ENCODE measurements at places on chromosomes 6 and 20. TPM values are rescaled to one million over a fixed set of nuclear protein-coding genes. Genes with fewer than 3 reads are reported as not detected.

DNA sequence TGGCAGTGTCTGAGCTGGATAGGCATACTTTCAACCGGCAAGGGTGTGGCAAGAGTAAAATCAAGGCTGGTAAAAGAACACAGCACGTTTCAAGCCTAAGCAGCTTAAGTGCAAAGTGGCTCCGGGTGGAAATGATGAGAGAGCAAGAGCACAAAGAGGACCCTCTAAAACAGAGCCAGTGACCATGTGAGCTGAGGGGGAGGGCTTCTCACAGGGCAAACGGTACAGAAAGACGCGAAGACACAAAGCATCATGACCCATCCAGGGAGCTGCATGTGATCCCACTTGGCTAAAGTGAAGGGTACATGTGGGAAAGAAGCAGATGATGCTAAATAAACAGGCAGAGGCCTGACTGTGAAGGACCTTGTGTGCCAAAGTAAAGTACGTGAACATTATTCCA is 25.7 kb downstream of the FKBP5 start:
- no peak for DNase-seq

DNA sequence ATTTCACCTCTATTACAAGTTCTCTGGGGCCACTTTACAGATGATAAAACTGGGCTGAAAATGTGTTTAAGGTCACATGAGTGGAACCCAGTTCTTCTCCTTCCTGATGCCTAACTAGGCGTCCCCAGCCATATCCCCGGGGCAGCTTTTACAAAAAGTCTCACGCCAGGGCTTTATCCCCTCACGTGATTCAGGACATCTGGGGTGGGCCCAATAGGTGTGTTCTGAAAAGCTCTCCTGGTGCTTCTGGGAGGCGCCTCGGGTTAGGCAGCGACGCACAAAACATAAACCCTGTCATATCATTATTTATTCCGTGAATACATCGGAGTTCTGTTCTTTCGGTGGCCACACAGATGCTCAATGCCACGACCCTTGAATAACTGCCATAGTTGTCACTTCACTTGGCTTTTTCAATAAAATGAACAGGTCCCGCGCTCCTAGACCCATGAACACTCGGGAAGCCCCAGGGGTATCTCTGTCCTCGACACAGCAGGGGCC is 32.1 kb downstream of the SF3B5 start:
- no peak for DNase-seq

- DNase-seq: no peak
Observed at GRCh38 chr20:1202762-1203504, at the start of gene C20orf202. Gene C20orf202 (plus strand): TSS chr20:1203454. CDS start chr20:1203586, 132 bp downstream.

GRCh38 chr6:44007818-44008621 is 119.2 kb downstream of the MRPL14 start:
- no peak for DNase-seq

The RAB44 gene
- total RNA-seq: 0.06 TPM

DNA sequence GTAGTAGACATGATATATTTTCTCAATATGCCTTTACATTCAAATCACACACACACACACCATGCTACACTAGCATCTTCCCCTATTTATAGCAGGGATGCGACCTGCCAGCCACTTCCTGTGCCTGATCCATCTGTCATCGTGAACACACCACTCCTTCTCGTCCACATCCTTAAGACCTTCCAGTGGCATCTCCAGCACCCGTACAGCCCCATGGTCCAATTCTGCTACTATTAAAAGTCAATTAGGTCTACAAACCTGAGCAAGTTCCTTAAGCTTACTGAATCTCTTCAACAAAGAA is 54.5 kb downstream of the KIF16B start:
- no peak for DNase-seq

The KCTD20 gene
- total RNA-seq: 18.3 TPM

DNA sequence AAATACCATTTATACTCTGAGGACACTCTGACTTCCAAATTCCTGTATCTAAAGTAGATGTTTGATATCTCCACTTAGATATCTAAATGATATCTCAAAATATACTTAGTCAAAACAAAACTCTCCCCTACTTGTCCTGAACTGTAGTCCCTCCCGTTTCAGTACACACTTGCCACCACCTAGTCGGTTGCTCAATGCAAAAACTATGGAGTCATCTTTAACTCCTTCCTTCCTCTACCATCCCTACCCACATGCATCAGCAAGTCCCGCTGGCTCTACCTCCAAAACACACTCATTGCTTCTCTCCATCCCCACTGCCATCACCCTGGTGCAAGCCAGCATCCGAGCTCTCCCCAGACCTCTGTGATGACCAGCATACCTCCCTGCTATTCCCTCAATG is 13.2 kb downstream of the STX7 start:
- DNase-seq: no peak

The SDCBP2 gene
- 14.8 TPM for total RNA-seq

The GMEB2 gene
- 5.3 TPM for total RNA-seq

DNA sequence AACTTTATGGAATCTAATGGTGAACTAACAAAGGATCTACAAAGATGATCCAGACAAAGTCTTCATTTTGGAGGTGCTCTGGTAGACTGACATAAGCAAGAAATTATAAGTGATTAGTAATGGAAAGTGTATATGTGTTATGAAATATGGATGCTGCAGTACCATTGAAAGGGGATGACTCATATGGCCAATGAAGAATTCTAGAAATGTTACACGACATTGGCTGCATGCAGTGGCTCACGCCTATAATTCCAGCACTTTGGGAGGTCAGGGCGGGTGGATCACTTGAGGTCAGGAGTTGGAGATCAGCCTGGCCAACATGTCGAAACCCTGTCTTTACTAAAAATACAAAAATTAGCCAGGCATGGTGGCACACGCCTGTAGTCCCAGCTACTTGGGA is 23.5 kb downstream of the CFAP206 start:
- DNase-seq: no peak

DNA sequence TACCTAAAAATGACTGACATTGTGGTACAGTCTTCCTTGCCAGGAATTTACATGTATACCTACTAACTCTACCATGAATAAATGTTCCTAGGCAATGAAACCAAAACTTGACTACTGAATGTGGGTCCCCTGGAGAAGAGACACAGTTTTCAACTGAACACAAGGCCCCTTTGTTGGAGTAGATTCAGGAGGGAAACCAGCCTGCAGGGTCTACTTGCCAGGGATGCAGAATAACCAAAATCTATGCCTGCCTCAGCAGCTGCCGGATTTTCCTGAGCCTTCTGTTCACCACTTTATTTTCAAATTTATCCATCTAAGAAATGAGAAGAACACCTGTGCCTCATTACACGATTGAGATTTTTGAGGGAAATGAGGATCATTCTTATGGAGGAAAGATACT is 211.9 kb downstream of the GRM1 start:
- DNase-seq: no peak

- DNase-seq: no peak
Observed at GRCh38 chr6:66930559-66931290, 1223.7 kb upstream of the EYS start.

- DNase-seq: no peak
Observed at GRCh38 chr6:77740380-77740779, 87.5 kb downstream of the MEI4 start.

The SNHG17 gene
- total RNA-seq: 16.8 TPM

- no peak for DNase-seq
Observed at GRCh38 chr20:57329608-57330221, at the start of gene SPO11. Gene SPO11 (plus strand): TSS chr20:57329803. CDS start chr20:57329868, 65 bp downstream.

The IL20RA gene
- 9.0 TPM for total RNA-seq

- peak; percentile 15 for DNase-seq
Observed at GRCh38 chr6:149939909-149940671, 1.7 kb upstream of the ULBP2 start.

- no peak for DNase-seq
Observed at GRCh38 chr6:5671601-5672559, 334.8 kb downstream of the NRN1 start.

DNA sequence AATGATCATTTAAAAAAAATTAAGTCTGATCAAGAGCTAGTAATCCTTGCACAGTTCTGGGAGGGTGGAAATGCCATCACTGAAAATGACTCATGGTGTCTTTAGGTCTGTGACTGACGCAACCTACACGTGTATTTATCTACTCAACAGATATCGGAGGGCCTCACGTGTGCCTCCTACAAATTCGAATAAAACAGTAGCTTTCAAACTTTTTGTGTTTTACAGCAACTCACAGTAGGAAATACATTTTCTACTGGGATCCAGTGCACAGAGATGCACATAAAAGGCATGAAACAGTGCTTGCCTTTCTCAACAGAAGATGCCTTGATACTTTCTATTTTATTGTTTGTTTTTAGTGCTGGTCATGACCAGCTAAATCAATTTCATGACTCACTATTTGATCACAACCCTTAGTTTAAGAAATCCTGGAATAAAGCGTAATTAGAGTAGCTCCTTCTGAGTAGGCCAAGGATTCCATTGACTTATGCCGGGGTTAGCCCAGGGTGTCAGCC is 210.0 kb upstream of the SNX9 start:
- no peak for DNase-seq

GRCh38 chr6:94548201-94548600 is 1029.1 kb upstream of the MANEA start:
- no peak for DNase-seq

DNA sequence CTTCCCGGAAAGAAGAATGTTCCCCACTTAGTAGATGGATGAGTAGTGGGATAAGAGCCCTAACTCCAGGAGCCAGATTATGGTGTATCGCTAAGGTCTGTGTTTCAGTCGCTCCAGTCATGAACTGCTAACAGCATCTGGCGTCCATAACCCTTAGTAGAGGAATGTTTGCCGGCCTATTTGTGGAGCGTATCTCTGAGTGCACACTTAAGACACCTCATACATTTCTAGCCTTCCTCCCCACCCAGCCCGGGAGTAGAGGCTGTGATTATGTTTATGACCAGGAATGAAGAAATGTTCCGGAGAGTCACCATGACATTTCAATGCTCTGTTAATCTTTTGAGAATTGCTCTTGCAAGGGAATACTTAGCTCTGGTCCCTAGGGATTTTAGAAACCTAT is 251.1 kb upstream of the SOX4 start:
- DNase-seq: no peak

The SAPCD1 gene
- total RNA-seq: 1.9 TPM

The DNAAF9 gene
- 4.0 TPM for total RNA-seq

- no peak for DNase-seq
Observed at GRCh38 chr6:151624071-151624470, 130.3 kb downstream of the CCDC170 start.

The SLC35F1 gene
- total RNA-seq: 0.14 TPM

DNA sequence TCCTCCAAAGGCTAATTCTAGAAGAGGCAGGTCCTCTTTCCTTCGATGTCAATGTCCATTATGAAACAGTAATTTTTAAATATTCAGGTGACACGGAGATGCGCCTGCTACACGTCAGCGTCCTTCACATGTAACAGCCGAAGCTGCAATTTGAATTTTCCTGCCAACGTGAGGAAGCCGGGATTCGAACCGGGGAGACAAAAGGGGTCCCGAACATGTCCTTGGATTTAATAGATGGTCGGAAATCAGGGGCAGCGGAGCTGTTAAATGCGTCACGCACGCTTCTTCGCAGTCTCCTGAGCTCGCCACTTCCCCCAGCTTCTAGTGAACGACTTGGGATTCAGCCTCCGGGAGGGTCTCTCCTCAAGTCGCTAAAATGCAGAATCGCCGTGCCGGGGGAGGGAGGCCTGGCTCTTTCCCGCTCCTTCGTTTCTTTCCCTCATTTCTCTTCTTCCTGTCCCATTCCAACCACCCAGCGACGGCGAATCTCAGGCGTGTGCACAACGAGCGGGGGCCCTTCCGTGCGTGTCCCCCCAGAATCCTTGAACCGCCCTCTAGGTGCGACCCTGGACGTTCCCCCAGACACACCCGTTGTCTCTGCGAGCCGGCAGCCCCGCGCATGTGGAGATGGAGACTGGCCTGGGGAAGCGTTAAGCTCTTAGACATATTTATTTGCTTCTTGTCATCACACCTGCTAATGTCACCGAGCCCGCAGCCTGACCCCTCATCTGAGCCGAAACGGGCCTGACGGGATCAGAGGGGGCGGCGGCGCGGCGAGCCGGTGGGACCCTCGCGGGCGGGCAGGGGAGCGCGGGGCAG is 1.3 kb upstream of the FOXC1 start:
- DNase-seq: no peak

The OR2H2 gene
- not detected for total RNA-seq

The HDGFL1 gene
- total RNA-seq: not detected

DNA sequence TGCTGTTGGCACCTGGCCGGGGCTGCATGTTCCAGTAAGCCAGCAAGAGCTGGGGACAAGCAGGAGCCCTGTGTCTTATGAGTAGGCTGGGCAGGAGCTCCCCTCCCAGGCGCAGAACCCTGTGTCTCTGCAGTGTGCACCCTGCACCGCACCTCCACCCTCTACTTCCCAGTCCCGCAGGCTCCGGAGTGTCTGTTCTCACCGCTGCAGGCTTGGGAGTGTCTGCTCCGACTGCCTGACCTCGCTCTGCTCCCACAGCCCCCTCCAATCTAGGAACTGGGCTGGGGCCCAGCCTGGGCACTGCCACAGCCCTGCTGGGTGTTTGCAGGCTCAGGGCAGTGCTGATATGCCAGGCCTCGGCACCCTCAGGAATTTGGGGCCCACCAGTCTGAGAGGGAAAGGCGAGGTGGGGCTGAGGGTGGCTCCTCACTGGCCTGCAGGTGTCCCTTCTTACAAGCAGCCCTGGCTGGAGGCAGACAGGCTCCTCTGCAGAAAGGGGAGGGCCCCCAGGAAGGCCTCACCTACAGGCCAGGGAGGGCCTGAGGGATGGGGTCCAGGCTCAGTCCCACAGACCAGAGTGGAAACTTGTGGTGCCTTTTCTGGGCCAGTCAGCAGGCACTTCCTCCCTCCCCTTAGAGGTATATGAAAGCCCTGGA is 871.6 kb upstream of the GJE1 start:
- peak; percentile 53 for DNase-seq

The KHDC3L gene
- not detected for total RNA-seq

DNA sequence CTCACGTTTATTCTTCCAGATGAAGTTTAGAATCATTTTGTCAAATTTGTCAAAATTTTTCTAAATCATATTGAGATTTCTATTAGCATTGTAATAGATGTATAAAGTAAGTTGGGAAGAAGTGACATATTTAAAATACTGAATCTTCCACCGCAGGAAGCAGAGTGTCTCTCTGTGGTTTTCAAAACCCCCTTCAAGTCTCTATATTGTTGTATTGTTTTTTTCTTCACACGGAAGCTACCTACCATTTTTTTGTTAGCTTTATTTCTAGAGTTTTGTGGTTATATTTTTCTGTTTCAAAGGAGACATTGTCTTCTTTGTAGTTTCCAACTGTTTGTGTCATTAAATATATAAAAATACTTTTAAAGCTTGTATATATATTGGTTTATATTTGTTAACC is 188.6 kb downstream of the ZDHHC14 start:
- DNase-seq: no peak

The AVP gene
- not detected for total RNA-seq

The KHDC1 gene
- 1.3 TPM for total RNA-seq

The CST5 gene
- total RNA-seq: 0.23 TPM

DNA sequence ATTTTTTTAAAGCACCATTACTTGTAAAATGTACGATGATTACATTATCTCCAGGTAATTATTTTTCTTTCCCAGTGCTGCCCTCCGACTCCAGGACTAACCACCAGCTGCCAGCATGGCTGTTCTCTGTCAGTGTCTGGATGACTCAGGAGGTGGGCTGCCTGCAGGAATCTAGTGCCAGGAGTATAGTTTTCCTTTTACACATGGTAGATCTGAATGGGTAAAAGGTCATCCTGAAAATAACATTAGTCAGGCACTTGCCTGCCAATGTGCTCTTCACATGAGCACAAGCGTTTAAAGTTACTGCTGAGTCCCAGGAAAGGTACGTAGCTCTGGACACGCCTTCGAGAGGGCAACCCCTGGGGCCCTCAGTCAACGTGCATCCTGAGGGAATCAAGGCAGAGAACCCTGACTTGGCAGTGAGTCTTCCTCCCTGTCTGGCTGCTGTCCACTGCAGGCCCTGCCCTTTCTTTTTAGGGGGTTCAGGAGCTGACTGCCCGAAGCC is 2.4 kb downstream of the DYNLT1 start:
- no peak for DNase-seq
